ENCODE measurements at places on chromosomes 4 and X.

DNA sequence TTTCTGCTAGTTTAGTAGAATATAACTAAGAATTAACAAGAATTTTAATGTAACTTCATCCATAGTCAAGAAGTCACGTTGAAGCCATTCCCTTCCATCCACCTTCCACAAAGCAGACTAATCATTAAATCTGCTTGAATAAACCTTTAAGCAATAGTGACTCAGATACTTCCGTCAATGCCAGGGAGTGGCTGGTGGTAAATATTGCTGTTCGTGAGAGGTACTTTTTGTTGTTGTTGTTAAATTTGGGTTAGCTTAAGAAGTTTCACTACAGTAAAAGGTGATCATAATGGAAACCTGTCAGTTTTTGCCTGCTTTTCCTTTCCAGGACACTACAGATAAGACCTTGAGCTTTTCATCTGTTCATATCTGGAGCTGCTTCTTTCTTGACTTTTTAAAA is 316.3 kb downstream of the TMA16 start:
- DNase-seq: no peak

GRCh38 chr4:140213749-140214148 is 59.8 kb upstream of the MAML3 start:
- DNase-seq: no peak

DNA sequence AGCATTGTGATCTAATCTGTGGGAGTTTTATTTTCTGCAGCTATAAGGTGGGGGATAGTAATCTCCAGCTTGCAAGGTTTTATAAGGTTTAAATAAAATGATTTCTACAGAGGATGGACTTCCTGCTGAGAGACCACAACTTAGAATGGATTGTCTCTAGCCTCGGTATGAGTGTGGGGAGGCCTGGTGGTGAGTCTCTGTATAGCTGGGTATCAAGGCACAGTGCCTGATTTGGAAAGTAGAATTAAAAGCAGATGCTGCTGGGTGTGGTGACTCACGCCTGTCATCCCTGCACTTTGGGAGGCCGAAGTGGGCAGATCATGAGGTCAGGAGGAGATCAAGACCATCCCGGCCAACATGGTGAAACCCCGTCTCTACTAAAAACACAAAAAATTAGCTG is 162.0 kb upstream of the GATB start:
- DNase-seq: no peak

DNA sequence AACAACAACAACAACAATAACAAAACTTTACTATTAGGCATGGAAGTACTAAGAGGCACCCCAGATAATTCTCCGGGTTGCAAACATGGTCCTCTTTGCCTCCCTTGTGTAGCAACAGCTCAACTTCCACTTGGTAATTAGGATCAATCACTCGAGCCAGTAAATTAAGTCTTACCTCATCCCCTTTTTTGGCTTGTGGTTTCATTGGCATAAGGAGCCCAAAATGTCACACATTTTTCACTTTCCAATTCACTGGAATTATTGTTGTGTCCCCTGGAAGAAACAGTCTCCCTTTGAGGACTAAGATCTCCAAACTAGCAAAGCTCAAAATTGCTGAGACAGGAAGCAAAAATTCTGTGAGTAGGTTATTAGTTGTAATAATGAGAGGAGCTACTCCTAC is 49.2 kb upstream of the HSD17B10 start:
- no peak for DNase-seq

DNA sequence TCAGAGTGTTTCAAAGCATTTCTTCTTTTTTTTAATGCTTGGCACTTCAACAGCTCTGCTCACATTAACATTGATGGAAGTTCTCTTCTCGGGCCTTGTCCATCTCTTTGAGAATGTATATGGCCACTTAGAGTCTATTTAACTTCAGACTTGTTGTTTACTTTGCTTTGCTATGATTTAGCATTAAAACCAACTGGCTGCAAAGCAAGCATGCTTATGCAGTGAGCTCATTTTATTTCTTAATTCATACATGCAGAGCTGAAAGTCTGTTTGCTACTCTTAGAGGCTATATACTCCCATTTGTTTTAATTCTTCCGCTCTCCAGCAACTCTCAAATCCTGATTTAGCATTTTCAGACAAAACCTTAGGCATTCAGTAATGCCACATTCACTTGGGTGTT is 107.6 kb upstream of the PACRGL start:
- no peak for DNase-seq

- peak; percentile 56 for DNase-seq
Observed at GRCh38 chr4:183182873-183183725, 84.0 kb downstream of the WWC2 start.

DNA sequence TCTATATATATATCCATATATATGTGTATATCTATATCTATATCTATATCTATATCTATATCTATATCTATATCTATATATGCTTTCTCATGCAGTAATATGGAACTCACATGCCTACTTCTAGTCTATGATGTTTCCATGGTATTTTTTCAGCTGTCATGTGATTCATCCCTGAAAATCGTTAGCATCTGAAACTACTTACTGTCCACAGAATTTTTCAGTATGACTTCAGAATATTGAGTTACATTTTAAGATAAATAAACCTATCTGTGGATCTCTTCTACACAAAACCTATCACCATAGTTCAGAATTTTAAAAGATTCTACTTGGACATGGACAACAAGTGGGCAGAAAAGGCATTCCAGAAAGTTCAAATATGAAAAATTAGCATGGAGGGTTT is 855.1 kb upstream of the INTU start:
- DNase-seq: peak; percentile 73

DNA sequence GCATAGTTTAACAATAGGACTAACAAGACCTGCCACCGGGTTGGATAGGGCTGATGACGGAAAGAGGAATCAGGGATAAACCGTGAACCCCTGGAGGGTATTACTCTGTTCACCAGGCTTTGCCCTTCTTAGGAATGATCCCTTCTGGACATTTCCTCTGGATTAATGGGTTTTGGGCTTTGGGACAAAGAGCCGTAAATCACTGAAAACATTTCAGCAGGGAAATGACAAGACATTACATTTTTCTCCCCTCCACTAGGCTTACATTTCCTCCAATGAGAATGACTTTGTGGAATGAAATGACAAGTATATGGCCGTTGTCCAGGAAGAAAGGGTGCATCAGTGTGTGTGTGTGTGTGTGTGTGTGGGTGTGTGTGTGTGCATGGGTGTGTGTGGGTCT is 25.9 kb upstream of the RBPJ start:
- no peak for DNase-seq

- DNase-seq: no peak
Observed at GRCh38 chrX:133838761-133839676, 146.4 kb downstream of the GPC3 start.

- DNase-seq: no peak
Observed at GRCh38 chr4:141654098-141654497, 17.7 kb downstream of the IL15 start.

DNA sequence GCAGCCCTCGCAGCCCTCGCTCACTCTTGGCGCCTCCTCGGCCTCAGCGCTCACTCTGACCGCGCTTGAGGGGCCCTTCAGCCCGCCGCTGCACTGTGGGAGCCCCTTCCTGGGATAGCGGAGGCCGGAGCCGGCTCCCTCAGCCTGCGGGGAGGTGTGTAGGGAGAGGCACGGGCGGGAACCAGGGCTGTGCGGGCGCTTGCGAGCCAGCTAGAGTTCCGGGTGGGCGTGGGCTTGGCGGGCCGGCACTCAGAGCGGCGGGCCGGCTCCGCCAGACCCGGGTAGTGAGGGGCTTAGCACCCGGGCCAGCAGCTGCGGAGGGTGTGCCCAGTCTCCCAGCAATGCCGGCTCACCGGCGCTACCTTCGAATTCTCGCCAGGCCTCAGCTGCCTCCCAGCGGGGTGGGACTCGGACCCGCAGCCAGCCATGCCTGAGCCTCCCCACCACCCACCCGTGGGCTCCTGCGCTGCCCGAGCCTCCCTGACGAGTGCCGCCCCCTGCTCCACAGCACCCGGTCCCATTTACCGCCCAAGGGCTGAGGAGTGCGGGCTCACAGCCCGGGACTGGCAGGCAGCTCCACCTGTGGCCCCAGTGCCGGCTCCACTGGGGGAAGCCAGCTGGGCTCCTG is 1.4 kb upstream of the AADAT start:
- DNase-seq: no peak

GRCh38 chr4:111618908-111619307 is 526.3 kb upstream of the FAM241A start:
- DNase-seq: no peak

DNA sequence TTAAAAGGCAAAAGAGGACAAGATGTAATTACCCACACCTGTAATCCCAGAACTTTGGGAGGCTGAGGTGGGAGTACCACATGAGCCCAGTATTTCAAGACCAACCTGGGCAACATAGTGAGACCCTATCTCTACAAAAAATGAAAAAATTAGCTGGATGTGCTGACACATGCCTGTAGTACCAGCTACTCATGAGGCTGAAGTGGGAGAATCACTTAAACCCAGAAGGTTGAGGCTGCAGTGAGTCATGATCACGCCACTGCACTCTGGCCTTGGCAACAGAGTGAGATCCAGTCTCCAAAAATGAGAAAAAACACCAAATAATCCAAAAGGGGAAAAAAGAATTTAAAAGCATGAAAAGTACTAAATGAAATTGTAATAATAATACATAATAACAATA is 30.8 kb downstream of the NR0B1 start:
- no peak for DNase-seq

DNA sequence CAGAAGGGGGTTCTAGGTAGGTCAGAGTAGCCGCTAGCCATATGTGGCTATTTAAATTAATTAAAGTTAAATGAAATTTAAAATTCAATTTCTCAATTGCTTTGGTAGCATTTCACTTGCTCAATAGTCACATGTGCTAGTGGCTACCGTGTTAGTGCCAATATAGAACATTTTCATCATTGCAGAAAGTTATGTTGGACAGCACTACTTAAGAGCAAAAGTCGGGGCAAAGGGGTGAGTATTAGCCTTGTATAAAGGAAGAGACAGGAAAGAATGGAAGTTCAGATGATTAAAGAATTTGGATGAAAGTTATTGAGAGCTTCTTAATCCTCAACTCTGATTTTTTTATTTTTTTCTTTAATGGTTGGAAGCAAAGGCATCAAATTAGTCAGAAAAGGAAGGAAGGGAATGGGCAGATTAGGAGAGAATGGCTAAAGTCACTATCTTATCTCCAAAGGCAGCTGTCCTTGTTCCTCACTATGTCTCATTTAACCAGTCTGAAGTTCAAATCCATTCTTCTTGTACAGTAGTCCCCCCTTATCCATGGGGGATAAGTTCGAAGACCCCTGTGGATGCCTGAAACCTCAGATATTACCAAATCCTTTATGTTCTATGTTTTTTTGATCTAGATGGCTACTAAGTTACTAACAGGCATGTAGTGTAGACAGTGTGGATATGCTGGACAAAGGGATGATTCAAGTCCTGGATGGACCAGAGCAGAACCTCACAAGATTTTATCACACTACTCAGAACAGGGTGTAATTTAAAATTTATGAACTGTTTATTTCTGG is 22.9 kb downstream of the OCIAD1 start:
- DNase-seq: no peak

DNA sequence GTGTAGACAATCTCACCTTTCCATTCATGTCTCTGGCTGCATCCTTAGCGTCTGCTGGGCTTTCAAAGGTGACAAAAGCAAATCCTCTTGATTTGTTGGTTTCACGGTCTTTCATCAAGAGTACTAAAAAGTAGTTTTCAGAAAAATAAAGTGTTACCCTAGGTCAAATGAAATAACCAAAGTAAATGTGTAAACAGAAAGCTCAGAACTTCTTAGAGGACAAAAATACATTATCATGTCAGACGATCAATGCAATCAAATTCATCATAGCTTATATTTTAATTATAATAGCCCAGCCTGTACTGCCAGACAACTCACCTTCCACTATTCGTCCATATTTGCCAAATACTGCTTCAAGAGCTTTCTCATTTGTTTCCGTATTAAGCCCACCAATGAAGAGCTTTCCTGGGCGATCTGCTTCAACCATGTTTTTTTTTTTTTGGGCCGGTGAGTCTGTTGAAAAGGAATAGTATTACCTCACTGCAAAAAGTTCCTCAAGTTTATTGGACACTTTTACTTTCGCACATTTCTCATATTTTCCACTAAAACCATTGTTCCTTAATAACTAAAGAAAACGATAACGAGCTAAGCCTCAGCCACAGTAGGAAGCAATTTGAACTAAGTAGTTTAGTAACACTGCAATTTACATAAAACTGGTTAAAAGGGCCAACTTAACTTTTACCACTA is 1.4 kb downstream of the RBMX start:
- DNase-seq: no peak

- no peak for DNase-seq
Observed at GRCh38 chr4:122706511-122706910, 26.0 kb upstream of the BBS12 start.

DNA sequence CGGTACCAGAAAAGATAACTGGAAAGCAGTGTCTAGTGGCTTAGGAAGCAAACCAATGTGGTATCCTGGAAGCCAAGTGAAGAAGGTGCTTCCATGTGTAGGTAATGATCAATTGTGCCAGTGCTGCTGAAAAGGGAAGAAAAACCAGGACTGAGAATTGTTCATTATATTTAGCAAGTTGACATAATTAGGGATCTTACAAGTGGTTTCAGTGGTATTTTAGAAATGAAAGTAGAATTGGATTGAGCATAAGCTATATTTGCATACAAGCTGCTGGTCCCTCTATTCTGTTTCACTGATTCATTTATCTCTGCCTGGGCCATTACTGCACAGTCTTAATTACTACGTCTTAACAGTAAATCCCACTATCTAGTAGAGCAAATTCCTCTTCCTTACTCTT is 32.3 kb downstream of the PRDM8 start:
- no peak for DNase-seq

- DNase-seq: no peak
Observed at GRCh38 chrX:40683245-40683644, 35.9 kb upstream of the CXorf38 start.

DNA sequence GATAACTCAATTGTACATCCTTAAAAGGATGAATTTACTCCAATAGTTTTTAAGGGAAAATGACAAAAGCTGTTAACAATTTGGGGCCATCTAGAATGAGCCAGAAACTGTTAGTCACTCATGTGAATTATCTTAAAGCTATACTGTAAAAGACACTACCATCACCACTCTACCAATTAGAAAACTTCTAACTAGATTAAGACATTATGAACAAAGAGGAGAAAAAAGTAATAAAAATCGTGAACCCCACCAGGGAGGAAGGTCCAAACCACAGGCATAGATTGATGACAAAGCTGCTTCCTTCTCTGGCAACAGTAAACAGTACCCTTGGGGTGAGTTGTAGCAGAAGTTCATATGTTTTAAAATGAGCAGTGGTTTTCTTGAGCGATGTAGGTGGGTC is 106.1 kb downstream of the PDGFC start:
- DNase-seq: peak; percentile 22

GRCh38 chr4:26028133-26028792 is 114.2 kb downstream of the SMIM20 start:
- DNase-seq: no peak

DNA sequence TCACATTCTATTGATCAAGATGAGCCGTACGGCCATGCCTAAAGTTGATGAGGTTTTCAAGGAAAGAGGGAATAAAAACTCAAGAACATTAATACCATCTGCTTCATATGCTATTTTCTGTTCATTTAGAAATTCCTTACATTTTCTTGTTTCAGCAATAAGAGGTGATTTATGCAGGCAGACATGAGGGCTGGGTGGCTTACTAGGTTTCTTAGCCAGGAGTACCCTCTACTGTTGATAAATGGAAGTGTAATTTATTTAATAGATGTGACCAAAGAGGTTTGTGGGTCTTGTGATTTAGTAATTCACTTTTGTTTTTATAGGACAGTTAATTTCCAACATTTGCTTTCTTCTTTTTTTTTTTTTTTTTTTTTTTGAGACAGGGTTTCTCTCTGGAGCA is 6.4 kb upstream of the SMIM9 start:
- DNase-seq: peak; percentile 9

- DNase-seq: peak; percentile 20
Observed at GRCh38 chr4:93791570-93792195, 36.9 kb upstream of the ATOH1 start.

GRCh38 chr4:95439071-95439470 is 109.7 kb downstream of the UNC5C start:
- DNase-seq: no peak

Data from HS-5 (cell line).